Stimulated activated CD4-positive, alpha-beta T cell treated with anti-CD3 and anti-CD28 coated beads, Interleukin-15, amount 100 ng/mL, for 48 hours (primary cell): ENCODE measurements at places on chromosomes 4 and X.

GRCh38 chrX:21166272-21166982 lies 207.8 kb upstream of the CNKSR2 start:
- no peak for DNase-seq

- no peak for DNase-seq
Measured at GRCh38 chrX:108419401-108419800, 18.8 kb downstream of the COL4A6 start.

DNA sequence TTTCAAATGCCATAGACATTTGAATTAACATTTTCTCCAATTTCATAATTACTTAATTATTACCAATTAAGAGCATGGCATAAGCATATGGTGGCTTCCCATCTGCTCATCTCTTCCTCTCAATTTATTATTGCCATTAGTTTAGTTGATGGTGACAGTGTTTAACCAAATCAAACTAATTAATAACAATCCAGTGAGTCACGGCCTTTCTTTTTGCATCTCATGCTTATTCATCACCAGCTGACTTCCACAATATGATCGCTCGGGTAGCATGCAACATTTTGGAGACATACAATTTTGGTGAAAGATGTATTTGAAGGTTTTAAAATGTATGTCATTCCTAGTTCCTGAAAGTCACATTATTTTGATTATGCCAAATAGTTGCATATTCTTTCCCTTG lies 172.8 kb upstream of the TACR3 start:
- DNase-seq: no peak

- DNase-seq: no peak
Measured at GRCh38 chr4:40948014-40948413, 198.3 kb downstream of the NSUN7 start.

DNA sequence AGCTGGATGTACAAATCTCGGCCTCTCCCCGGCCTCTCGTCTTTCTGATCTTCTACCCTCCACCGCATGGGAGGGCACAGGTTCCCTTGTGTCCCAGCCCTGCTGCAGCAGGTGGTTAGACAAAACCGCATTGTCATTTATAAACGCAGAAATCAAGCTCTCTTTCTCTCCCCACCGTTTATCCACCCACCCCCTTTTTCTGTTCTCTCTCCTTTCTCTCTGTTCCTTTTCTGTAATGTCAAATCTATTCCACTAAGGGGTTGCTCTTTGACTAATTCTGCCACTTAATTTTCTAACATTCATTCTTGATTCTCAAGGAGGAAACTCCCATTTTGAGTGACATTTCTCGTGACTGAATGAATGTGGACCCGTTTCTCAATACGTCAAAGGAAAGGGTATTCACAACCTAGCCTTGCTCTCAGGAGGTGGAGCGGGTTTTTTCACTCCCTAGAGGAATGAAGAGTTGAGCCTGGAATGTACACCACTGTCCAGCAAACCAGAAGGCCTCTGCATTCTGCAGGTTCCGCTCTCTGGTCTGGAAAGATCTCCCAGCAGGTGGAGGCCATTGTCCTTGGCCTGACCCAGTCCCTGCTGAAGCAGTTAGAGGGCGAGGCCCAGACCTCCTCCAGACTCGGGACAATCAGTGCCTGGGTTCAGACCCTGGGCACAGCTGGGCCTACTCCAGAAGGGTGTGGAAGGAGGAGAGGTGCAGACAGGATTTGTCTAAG lies 70.9 kb upstream of the ENPP6 start:
- no peak for DNase-seq

DNA sequence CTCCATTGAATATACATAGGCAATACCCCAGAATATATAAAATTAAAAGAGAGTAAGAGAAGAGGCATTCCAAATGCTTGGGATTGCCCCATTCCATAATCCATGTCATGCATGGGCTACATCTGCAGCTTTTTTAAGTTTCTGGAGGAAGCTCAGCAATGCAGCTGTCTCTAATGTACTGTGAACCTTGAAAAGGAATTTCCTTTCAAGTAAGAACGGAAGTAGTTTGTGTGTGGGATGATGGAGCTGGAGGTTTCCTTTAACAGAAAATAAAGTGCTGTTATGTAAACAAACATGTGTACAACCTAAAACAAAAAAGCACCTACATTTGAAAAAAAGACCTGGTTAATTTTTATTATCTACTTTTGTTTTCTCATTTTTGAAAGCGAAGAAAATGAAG lies 303.5 kb downstream of the BMPR1B start:
- DNase-seq: no peak
